Endothelial cell of umbilical vein (primary cell): ENCODE measurements at places on chromosomes 16 and 17. TPM values are rescaled to one million over a fixed set of nuclear protein-coding genes. Genes with fewer than 3 reads are reported as not detected.

SLC12A3 gene
- not detected in 2 replicates for total RNA-seq

GRCh38 chr17:50603340-50603739, 31.3 kb upstream of the ABCC3 start:
- H3K27me3 ChIP-seq: peaks cover 3% of the 10 kb centered on the region
- H3K36me3 ChIP-seq: no peaks in the 10 kb centered on the region
- no peak overlapping the region for H3K27ac ChIP-seq
- H3K4me3 ChIP-seq: no peak overlapping the region

GNAO1 gene
- not detected in 2 replicates for total RNA-seq

DNA sequence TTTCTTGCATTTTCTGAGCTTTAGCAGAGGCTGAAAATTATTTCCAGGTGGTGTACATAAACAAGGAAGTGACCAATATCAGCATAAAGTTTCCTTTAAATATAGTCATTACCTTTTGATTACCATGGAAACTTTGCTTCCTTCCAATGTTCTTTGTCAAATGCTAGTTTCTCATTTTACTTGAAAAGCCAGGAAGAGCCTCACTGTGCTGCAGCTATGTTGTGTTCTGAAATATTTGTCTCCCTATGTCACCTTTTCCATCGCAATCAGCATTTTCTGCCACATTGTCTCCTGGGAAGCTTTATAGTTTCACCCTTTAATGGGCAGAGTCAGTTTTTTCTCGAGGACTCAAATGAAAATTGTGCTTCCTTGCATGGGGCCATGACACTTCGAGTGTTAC, 496.0 kb downstream of the CDH8 start:
- H3K36me3 ChIP-seq: no peaks in the 10 kb centered on the region
- DNase-seq: no peak
- H3K27ac ChIP-seq: no peak overlapping the region
- H3K27me3 ChIP-seq: no peaks in the 10 kb centered on the region
- H3K4me1 ChIP-seq: no peaks in the 10 kb centered on the region
- no peak overlapping the region for H3K4me3 ChIP-seq

DNA sequence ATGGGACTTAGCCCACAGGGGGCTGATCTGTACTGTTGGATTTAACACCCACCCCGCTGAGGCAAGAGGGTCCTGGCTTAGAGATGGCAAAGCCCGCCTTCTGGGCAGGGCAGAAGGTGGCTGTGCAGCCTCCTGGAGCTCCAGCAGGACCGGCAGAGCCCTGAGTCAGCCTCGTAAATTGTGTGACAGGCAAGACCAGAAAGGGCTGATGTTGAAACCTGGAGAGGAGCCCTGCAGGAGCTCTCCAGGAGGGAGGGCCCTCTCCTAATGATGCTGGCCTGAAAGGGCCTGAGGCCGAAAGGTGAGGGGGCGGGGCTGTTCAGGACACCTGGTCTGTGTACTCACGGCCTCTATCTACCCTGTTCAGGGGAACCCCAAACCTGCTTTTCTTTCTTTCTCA, 22.5 kb upstream of the MYO15B start:
- H3K36me3 ChIP-seq: no peaks in the 10 kb centered on the region
- H3K27me3 ChIP-seq: no peaks in the 10 kb centered on the region
- no peak overlapping the region for H3K4me3 ChIP-seq

DNA sequence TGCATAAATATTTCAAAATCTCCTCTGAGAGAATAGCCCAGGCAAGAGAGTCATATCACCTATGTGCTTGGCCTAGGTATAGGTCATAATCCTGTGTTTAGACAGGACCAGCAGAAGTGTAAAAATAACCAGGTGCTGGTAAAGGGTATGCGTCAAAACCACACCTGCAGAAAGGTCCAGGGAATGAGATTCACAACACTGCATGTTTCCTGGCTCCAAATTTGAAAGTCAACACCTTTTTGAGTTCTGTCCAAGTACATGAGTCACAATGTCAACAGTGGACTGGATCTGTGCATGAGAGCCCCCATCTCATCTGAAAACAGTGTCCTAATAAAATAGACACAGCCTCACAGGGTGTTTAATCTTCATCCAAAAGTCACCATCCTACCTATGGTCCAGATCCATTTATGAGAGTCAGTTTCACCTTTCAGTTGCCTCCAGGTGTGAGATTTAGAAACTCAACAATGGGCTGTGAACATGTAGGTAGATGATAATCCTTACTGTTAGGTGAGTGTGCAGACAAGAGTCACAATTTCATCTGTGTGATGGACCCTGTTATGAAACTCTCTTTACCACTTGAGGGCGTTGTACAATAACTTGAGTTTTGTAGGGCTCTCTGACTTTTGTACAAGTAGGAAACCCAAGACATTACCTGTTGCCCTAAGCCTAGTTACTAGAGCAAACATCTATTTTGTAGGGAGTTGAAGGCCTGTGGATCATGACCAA, 2100.7 kb downstream of the TP53TG3F start:
- no peak overlapping the region for H3K27ac ChIP-seq
- H3K27me3 ChIP-seq: no peaks in the 10 kb centered on the region
- DNase-seq: no peak

DVL2 gene
- 52.1 and 55.9 TPM in 2 replicates for total RNA-seq
